HS-27A (cell line): ENCODE measurements at places on chromosomes 4 and X.

GRCh38 chr4:169682372-169683047, 62.1 kb downstream of the CLCN3 start:
- no peak for DNase-seq

DNA sequence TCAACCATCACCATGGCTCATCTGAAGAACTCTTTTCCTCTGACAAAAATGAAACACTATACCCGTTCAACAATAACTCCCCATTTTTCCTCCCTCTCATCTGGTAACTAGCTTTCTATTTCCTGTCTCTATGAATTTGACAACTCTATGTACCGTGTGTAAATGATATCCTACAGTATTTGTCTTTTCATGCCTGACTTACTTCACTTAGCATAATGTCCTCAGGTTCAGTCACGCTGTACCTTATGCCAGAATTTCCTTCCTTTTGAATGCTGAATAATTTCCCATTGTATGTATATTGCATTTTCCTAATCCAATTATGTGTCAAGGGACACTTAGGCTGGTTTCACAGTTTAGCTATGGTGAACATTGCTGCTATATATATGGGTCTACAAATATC, 18.2 kb downstream of the MAGEA9 start:
- no peak for DNase-seq

- DNase-seq, result no peak
Measured at GRCh38 chr4:8771666-8772065, 100.0 kb downstream of the HMX1 start.

DNA sequence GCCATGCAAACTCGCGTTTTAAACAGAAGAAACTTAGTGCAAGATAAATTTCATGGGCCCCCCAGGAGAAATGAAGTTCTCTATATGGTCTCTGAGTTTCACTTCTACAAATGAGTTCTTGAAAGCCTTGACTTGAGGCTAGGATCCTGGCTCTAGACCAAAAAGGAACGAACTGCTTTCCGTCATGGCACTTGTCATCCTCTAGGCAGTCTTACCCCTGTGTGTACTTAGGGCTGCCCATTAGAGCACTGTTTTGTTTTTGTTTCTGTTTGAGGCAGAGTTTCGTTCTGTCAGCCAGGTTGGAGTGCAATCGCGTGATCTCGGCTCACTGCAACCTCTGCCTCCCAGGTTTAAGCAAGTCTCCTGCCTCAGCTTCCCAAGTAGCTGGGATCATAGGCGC, 29.0 kb downstream of the RNF4 start:
- DNase-seq, result no peak
